ENCODE measurements at places on chromosomes 12 and 14. TPM values are rescaled to one million over a fixed set of nuclear protein-coding genes. Genes with fewer than 3 reads are reported as not detected.

Gene NAA30
- 24.6 TPM for total RNA-seq

Gene STYK1
- total RNA-seq: not detected

Gene KRR1
- 71.4 TPM for total RNA-seq

Gene CFAP54
- 5.6 TPM for total RNA-seq

Gene REM2
- total RNA-seq: not detected

Gene CBLN3
- 5.9 TPM for total RNA-seq

Gene PTPN6
- not detected for total RNA-seq

Gene TOGARAM1
- 20.0 TPM for total RNA-seq

Gene TGM1
- total RNA-seq: 0.36 TPM

Gene SUDS3
- total RNA-seq: 36.4 TPM

Measured in fibroblast of the aortic adventitia (primary cell).